Endothelial cell (in vitro differentiated cells): ENCODE measurements at places on chromosomes 7 and 10.

DNA sequence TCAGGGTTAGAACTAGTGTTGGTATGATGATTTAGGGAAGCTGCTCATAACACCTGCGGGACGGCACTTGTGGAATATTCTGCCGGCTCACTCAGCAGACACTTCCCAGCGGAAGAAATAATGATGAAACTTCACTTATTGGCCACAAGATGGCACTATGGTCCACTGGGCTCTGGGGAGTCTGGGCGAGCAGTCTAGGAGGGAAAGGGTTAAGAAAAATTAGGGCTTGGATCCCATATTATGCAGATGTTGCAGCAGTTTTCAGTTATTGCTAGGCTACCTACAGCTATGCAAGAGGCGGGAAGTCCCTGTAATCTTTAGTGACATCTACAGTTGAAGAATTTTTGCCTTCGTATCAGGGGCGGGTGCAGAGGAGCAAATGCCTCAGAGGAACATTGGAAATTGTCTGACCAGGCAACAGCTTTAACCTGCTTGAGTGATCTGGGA is 238.7 kb upstream of the PRSS58 start:
- DNase-seq, result no peak

DNA sequence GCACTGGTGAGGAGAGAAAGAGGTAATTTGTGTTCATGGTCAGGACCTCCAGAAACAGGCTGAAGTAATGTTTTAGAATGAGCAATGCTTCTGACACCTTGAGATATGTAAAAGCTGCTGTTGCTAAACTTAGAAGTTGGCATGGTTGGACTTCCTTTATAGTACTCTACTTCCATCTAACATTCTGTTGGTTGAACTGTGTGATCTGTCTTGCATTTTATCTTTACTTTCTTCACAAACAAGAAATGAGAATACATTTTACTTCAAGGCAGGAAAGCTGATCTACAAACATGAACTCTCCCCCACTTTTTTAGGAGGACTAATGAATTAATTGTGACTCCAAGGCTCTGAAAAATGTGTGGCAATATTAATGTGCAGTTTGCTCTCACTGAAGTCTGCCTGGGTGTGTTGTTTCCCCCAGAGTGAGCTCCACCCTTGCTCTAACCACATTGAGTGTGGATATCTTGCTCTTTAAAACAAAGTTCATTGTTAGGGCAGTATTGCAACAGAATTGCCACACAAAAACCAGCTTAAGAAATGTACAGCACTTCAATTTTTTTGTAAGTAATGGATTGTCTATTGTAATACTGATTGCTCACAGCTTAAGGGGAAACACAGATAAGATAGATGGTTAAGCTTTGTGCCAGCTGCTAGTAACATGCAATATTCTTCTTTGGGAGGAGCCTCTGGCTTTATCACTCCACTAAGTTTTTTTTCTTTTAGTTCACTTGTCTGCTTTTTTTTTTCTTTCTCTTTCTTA is 69.0 kb downstream of the ADD3 start:
- DNase-seq, result no peak

DNA sequence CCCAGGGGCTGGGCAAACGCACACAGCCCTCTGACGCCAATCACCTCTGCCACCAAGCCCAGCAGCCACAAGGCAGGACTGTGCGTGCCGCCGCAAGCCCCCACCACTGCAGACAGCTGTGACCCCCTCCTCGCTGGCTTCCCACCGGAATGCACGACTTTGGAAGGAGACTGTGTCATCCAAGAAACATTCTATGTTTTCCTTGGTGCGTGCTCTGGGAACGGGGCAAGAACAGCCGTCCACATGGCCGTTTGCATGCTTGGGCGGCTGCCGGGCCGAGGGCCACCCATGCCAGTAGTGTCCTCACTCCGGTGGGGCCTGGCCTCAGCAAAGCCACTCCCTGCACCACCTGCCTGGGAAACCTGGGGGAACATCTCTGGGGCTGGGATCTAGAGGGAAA is 17.6 kb upstream of the ELN start:
- no peak for DNase-seq

DNA sequence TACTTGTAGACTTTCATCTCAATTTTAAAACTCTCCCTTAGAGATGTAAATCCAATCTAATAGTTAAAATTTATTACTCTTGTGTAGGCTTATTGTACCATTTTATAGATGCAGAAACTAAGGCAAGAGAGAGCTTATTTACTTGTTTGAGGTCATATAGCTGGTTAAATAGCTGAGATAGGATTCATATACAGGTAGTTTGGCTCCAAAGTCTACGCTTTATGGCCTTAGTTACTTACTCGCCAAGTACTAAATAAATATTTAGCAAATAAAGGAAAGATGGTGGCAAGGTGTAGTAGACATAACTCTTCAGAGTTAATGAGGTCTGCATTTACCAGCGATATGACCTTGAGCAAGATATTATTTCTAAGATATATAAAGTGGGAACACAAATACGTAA is 86.8 kb downstream of the HBP1 start:
- no peak for DNase-seq

GRCh38 chr10:34018784-34019183 is 684.3 kb upstream of the NRP1 start:
- no peak for DNase-seq

DNA sequence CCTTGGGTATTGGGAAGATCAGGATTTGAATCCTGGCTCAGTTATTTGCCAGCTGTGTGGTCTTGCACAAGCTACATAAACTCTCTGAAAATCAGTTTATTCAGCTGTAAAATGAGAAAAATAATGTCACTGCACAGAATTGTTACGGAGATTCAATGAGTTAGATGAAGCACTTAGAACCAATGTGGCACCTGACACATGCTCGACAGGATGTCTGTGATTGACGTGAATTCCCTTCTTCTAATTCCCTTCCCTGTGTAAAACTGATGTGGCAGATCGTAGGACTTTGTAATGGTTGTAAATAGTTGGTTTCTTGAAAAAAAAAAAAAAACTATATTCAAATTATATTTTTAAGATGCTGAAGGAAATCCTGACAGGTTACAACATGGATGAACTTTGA is 249.9 kb upstream of the MKLN1 start:
- DNase-seq, result no peak

- no peak for DNase-seq
These were observed 97.0 kb upstream of the DDC start for GRCh38 chr7:50662041-50662694.

- DNase-seq, result no peak
These were observed 53.7 kb upstream of the KDM7A start for GRCh38 chr7:140230516-140230860.

GRCh38 chr7:13057462-13058200 is 370.2 kb downstream of the ARL4A start:
- DNase-seq, result no peak

DNA sequence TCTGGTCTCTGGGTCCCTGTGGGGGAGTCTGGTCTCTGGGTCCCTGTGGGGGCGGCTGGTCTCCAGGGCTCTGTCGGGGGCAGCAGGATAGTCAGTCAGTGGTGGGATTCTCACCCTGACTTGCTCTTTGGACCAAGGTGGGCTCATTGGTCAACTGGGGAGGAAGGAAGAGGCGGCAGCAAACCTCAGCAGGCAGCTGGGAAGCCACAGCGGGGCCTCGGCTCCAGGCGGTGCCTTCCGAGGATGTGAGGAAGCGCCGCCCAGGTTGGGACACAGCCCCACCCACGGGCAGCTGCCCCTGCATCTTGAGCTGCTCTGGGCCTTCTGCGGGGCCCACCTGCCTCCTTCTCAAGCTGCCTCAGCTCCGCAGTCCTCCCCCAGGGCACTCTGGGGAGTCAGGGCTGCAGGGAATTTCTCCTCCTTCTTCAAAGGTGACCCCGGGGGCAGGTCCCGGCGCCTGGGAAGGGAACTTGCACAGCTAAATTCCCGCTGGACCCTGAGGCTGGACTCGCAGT is 20.4 kb upstream of the KNDC1 start:
- no peak for DNase-seq

DNA sequence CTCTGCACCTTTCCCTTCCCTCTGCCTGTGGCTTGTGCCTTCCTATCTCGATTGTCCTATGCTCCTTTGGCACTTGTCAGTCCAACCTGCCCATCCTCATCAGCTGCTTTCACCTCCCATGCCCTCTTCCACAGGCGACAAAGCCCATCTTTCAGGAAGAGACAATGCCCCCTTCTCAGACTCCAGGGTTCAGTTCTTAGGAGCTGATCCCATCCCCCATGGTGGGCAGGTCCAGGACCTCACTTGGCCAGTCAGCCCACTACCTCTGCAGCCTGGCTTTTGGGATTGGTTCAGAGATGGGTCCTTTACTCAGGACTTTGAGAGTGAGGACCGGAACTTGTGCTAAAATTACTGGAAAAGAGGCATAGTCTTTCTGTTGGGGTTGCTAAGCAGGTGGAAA is 74.0 kb upstream of the NANOS1 start:
- DNase-seq, result no peak

DNA sequence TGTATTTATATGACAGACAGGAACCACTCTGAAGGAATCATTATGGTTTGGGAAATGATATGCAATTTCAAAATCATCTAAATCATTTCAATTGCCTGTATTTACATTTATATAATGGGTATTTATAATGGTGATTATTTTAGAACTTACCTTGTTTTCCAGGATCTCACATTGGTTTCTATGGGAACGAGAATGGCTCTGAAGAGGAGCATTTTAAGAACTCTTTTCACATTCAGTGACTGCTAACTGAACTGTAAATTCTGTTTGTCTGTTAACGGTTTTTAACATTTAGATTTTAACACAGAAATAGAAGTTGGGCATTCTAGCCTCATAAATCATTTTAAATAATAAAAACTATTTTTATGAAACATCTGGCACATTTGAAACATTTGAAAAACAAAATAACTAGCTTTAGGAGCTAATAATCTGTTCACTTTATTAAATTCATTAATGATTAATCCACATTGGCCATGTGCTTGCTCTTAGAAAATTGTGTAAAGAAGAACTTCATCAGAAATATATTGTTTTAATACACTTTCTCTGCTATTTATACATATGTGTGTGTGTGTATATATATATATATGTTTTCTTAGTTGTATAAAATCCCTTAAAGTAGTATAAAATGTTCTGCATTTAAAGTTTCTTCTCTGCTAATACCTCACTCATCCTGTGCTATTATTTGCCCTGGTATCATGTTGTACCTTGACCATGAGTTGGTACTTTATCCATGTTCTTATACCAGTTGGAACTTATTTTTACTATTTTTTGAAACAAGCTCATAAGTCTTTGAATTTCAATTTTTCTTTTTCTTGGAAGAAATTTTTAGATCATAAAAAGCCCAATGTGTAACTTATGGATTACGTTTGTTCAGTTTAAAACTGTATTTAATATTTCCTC is 8.7 kb upstream of the SEM1 start:
- DNase-seq, result no peak

DNA sequence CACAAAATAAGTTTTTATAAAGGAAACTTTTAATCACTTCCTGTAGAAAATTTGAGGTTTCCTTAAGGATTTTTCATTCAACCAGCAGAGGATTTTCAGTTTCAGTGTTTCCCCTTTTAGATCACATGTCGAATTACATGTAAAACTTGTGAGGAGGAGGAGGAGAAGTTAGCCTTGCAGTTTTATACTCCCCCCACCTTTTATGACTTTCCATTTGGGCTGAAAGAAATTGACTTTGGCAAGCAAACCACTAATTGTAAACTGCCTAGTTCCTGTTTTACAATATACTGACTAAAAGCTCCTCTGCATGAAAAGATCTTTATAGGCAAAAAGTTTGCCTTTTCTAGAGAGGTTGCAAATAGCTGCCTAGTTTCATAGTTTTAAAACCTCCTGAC is 3.0 kb downstream of the BAMBI start:
- DNase-seq, result no peak

GRCh38 chr10:104301907-104302690 is 33.1 kb downstream of the GSTO2 start:
- DNase-seq, result no peak

DNA sequence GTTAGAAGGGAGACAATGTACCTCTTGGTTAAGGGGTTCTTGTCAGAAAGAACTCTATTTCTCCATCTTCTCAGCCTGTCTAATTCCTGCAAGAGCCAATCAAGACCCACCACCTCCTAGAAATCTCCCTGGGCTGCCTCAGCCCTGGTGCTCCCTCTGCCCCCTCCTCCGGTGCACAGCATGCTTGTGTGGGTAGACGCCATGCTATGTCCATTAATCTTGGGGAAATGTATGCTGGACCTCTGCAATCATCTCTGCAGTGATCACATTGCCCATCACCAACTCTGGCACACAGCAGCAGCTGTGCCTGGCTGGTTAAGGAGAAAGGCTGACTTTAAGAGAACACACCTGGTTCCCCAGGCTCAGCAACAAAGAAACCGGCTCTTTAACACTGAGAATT is 37.3 kb downstream of the SH3PXD2A start:
- no peak for DNase-seq

DNA sequence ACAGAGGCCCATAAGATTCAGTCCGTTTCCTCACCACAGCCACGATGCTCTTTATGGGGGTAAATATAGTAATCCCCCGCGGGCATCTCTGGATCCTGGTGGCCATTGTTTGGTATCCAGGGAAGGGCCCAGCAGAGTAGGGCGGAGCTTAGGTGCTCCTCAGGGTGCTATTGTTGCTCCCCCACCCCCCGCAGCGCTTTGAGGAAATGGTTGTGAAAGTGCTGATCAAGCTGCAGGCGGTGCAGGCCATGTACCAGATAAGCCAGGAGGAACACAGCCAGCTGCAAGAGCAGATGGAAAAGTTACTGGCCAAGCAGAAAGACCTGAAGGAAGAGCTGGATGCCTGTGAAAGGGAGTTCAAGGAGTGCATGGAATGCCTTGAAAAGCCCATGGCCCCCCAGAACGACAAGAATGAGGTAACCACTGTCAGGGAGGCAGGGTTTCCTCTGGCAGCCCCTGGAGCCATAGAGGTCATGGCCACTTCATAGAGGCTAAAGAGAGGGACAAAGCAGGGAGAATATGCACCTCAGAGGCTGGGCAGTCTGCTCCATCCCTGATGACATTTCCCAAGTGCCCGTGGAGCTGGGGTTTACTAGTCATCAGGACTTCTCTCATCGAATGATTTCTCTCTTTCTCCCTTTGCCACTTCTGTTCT is 17.6 kb upstream of the FLNC start:
- DNase-seq, result no peak

GRCh38 chr10:47111329-47111862 is 188.6 kb upstream of the GDF10 start:
- DNase-seq, result no peak
